Esophagus squamous epithelium (tissue), 5 donors: ENCODE measurements at places on chromosomes 7 and 10.

DNA sequence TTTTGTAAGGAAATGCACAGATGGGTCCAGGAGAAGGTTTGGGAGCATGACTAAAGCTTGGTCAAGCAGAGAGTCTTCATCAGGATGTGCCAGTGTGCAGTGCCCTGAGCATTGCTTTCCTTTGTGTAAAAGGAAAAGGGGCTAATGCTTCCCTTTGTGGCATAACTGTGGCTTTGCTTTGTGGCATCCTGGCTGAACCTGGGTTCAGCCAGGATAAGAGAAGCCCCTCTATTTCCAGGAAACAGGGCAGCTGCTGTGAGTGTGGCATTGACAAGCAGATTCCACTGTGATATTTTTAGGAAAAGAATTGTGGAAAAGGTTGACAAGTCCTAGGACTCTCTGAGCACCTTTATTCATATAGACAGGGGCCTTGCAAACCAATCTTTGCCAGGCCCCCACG lies 193.4 kb upstream of the CXCL12 start:
- no peak for DNase-seq

- no peak for DNase-seq
Measured at GRCh38 chr7:27897441-27897847, 157.5 kb downstream of the TAX1BP1 start.

DNA sequence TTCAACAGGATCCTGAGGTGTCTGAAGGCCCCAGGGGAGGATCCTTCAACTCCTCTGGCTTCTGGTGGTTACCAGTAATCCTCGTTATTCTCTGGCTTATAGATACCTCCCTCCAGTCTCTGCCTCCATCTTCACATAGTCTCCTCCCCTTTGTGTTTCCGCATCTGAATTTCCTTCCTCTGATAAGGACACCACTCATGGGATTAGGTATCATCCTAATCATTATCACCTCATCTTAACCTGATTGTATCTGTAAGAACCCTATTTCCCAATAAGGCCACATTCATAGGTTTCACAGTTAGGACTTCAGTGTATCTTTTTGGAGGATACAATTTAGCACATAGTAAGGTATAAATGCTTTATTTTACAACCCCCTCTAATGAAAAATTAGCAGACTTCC lies 1189.2 kb downstream of the CNTNAP2 start:
- no peak for DNase-seq

- DNase-seq, result no peak
Measured at GRCh38 chr10:19788075-19788686, 28.1 kb upstream of the PLXDC2 start.

DNA sequence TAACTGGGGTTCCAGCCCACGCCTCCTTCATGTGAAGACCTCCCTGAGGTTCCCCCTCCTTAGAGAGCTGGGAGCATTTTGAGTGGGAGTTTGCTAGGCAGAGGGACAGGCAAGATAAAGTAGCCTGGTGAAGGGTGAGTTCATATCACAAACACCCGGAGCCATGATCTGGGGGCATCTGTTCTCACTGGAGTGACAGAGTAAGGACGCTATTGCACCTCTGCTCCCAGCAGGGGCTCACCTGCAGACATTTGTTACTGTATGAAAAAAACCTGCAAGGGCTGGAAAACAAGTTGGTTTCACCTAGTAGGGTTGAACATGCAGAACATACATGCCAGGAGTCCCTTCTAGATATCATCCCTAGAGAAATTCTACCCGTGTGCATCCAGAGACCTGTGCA lies 88.4 kb downstream of the CARD11 start:
- DNase-seq, result no peak

GRCh38 chr7:129669901-129670300 lies 58.4 kb downstream of the NRF1 start:
- DNase-seq, result no peak

DNA sequence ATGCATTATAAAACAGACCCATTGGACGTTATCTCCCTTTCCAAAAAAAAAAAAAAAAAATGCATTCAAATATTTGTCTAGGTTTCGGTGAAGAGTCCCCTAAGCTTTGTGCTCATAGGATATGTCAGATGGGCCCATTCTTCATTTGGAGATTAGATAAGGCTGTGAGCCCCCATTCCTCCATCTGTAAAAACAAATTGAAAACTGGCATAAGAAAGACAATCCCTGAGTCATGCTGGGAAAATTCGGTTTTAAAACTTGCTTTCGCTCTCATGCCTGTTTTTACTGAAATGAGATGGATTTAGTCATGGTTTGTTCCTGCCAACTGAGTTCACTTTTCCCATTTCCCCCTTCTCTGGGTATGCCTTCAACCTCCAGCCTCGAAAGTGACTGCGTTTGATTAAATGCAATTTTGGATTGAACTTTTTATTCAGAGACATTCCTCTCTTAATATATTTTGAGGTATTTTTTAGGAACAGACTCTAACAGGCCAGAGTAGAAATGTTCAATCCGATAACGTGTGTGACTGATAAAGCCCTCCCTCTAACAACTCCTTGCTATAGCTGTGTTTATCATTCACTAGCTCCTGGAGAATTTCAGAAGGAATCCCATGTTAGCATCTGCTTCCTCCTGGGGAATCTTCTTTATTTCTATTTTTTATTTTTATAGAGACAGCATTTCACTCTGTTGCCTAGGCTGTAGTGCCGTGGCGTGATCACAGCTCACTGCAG lies 190.9 kb upstream of the LYZL2 start:
- DNase-seq, result no peak

DNA sequence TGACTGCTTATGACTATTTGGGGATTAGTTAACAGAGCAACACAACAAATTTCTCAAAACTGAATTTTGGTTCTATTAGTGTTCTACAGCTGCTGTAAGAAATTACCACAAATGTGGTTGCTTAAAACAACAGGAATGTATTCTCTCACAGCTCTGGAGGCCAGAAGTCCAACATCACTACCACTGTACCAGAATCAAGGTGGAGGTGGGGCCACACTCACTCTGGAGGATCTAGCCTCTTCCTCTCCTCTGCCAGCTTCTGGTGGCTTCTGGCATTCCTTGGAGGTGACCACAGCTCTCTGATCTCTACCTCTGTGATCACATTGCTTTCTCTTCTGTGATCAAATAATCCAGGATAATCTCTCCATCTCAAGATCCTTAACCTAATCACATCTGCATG lies 194.7 kb upstream of the BMPER start:
- no peak for DNase-seq

DNA sequence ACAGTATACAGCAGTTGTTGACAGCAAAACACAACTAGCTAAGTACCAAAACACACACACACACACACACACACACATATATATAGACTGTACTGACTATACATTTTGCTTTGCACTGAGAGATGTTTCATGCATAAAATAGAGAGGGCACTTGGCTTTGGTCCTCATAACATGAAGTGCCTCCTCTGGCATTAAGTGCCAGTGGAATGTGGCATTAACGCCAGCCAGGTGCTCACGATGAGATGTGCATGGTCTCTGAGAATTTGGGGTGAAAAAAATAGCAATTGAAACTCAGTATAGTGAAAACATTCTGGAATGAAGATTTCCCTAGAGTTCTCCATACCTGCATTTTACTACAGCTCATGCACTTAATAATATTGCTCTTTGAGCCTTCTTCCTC lies 70.0 kb upstream of the INSYN2A start:
- DNase-seq, result no peak

- no peak for DNase-seq
Measured at GRCh38 chr7:5755704-5756504, 25.6 kb downstream of the RNF216 start.

DNA sequence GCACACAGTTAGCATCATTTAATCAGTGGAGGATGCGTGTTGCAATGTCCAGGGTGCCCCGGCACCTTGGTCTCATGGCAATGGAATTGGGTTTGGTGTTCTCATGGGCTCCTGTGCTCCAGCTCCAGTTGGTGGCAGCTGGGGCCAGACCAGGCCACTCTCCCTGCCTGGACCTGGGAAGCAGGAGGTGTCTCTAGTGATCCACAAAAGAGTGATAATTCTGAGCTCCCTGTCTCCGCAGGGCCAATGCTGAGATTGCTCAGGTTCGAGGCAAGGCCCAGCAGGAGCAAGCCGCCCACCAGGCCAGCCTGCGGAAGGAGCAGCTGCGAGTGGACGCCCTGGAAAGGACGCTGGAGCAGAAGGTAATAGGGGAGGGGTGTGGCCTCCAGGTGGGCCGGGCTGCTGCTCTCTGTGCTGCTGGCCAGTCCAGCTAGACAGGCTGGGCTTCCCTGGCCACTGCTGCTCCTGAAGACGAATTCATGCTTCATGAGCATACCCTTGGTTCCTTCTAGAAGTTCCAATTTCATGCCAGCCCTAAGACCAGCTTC lies 21.7 kb upstream of the BTBD16 start:
- DNase-seq, result no peak

DNA sequence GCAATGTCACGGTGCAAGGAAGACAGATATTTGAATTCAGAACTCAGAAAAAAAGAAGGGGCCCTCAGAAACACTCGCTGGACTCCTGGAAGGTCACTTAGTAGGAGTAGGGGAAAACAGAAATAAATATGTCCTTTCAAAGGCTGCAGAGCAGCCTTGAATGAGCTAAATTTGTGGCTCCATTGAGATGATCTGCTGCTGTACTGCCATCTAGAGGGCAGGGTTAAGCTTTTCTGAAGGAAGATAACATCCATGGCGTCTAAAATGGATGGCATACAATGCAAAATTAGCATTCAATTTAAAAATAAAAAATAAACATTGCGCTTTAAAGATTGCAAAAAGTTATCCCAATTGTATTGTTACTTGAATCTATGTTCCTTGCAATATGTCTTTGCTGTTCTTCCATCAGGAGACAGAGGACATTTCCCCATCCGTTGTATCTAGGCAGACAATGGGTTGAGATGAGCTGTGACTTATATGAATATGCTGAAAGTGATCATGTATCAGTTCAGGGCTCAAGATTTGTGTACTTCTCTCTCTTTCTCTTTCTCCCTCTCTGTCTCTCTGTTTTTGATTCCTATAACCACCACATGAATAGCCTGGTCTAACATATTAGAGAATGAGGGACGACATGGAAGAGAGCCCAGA lies 642.2 kb downstream of the SH2D4B start:
- DNase-seq, result no peak

GRCh38 chr10:17784688-17785087 lies 24.5 kb upstream of the MRC1 start:
- DNase-seq, result no peak

DNA sequence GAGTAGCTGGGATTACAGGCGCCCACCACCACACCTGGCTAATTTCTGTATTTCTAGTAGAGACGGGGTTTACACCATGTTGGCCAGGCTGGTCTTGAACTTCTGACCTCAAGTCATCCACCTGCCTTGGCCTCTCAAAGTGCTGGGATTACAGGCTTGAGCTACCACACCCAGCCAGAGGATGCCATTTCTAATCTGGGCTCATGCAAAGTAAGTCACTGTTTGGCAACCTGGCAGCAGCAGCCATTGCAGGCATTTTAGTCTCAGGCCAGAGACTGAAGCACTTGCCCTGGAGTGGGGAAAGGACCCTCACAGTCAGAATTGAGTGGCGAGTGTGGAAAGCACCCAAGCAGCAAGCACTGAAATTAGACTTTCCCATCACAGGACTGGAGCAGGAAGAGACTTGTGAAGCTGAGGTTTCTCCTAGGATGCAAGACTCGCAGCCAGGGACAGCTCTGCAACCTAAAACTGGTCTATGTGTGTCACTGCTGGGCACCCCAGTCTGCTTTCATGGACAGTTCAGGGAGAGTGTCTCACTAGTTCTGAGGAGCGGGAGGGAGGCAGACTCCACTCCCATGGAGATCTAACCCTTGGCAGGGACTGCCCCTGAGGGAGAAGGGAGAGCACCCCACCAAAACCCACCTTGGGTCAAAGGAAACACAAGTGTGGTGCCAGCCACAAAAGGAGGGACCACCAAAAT lies 27.6 kb downstream of the SNX13 start:
- no peak for DNase-seq

DNA sequence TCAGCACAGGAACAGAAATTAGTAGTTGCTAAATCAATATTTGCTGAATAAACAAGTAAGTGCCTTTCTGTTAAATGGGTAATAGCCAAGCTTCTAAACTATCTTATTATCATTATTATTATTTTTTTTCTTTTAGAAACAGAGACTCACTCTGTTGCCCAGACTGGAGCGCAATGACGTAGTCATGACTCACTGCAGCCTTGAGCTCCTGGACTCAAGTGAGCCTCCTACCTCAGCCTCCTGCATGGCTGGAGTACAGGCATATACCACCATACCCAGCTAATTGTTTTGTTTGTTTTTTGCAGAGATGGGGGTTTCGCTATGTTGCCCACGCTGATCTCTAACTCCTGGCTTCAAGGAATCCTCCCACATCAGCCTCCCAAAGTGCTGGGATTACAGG lies 12.3 kb upstream of the ELN start:
- DNase-seq, result no peak

DNA sequence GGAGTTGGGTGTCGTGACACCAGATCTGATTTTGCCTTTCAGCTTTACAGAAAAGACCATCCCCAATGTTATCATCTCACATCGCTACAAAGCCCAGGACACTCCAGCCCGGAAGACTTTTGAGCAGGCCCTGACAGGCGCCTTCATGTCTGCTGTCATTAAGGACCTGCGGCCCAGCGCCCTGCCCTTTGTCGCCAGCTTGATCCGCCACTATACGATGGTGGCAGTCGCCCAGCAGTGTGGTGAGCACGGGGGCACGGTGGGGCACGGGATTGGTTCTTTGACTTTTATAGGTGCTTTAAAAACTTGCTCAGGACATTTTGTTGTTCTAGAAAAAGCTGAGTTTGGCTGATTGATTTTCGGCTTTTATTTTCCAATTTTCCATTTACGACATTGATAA lies 48.8 kb downstream of the TRRAP start:
- no peak for DNase-seq

DNA sequence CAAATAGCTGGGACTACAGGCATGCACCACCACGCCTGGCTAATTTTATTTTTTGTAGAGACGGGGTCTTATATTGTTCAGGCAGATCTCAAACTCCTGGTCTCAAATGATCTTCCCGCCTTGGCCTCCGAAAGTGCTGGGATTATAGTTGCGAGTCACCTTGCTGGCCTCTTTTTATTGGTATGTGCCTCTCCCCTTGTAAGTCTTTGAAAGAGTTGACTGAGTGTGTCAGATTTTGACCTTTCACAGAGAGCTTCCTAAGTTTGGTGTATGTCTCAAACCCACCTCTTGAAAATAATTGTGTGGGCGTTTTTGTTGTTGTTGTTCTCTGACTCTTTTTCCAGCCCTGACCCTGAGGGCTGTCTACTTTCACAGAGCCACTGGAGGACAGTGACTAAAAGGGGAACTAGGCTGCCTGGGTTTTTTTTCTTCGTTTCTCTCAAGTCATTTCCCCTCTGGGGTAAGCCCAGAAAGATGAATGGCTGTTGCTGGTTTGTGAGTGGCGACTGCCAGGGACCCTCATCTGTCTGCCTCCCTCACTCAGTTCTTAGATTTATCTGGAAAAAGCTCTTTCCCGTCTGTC lies 262.8 kb downstream of the ZEB1 start:
- no peak for DNase-seq

DNA sequence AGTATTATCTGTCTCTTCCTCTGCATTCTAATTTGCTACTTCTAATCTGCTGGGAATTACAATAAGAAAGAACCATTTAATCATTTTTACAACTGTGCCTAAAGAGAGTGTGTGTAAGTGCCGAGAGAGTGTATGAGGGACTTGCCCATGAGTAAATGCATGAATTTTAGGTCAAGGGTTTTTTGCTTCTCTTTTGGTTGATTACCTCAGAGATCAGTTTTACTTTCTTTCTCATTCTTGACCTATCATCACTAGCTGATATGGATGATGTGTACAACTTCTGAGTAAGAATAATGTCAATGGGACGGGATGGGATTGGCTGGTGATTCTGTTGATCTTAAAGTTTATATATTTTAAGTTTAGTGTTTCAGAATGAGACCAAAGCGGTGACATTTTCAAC lies 47.8 kb downstream of the IKZF1 start:
- no peak for DNase-seq
